ENCODE measurements at places on chromosomes 11 and 22.

GRCh38 chr22:31602259-31602952 lies 59.6 kb downstream of the PISD start:
- DNase-seq: no peak

DNA sequence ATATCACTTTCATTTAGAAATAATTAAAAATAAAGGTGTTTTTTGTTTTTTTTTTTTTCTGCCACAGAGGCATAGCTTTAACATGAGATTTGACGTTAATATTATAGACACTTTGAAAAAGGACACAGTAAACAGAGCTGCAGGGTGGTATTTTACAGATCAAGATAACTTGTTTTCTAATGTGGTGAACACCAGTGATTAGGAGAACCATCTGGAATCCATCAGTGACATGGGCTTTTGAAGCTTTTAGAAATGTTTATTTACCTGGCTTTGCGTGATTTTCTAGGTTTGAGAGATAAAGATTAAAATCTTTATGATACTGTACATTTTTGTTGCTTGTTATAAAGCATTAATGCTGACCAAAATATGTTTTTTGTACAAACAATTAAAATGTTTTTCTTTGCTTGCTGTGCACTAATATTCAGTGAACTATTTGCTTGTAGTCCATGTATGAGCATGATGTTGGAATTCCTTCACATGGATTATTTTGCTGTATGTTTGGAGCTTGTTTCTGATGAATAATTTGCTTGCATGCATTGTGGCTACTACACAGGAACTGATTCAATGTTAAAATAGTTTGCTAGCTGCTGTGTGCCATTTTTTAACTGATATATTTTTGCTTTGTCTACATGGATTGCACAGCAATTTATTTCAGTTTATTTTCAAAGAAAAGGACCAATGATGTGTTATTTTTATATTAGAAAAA lies 352.1 kb upstream of the NARS2 start:
- no peak for DNase-seq

GRCh38 chr11:74721479-74721835 lies 9.8 kb downstream of the CHRDL2 start:
- no peak for DNase-seq

DNA sequence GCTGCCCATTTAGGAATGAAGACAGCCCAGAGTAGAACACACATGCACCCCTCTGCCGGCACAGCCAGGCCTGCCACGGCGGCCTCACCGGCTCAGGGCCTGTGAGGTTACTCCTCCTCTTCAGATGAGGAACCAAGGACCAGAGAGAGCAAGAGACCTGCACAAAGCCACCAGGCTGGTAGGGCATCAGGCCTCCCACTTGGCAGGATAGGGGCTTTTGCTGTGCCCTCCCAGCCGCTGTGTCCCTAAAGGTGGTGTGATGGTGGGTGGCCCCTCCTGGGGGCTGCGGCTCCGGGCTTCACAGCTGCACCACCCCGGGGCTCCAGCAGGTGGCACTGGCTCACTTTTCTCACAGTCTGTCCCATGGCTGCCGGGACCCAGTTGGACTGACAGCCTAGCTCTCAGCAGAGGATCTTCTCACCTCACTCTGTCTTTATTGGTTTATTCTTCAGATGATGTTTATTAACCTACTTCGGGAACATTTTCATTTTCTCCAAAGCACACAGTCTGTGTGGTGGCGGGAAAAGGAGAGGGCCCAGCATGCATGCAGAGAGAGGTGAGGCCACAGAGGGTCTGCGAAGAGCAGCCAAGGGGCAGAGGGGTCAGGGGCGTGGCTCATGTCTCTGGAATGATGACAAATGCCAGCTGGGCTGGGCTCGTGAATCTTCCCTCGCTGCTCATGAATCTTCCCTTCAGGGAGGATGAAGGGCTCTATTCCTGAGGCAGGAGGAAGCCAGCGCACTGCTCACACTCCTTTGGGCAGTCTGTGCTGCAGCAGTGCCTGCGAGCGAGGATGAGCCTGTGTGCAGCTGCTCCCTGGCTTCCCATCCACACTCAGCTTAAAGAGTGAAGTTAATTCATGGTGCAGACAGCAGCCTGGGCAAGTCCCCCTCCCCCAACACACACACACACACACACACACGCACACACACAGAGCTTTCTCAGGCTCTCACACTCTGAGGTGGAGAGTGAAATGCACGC lies 101.1 kb upstream of the PITPNB start:
- peak; percentile 51 for DNase-seq

- DNase-seq: no peak
These were observed 167.1 kb downstream of the ETS1 start for GRCh38 chr11:128420265-128420664.

- DNase-seq: no peak
These were observed 225.7 kb downstream of the FAM76B start for GRCh38 chr11:95563859-95564258.

DNA sequence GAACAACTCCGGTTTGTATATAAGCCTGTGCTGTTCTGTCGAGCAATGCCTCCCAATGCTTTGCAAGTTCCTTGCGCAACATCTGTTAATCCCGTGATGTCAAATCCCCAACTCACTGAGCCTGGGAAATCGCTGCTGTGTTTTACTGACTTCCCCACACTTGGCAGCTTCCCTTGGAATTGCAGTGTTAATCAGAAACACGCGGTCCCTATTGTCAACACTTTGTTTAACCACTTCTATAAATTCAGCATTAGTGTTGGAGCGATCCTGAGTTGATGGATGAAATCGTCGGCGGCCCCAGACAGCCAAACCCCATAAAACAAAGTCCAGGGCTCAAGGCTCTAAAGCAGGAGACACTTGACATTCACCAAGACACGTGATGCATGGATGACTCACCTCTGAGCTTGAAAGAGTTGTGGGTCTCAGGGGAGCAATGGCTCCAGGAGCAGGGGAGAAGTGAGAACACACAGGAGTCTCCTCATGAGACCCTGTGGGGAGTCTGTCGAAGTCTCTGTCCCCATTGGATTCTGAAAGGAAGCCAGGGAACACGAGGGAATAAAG lies 555.3 kb downstream of the MIAT start:
- DNase-seq: no peak

Data from activated T-cell treated with anti-CD3 and anti-CD28 coated beads for 4 hours (primary cell).